ENCODE measurements at places on chromosomes 5 and 9.
A peak's percentile ranks its signal among the peaks of the same experiment; 100 is the strongest.

- no peak for DNase-seq
Measured at GRCh38 chr9:38082446-38083287, 13.6 kb upstream of the SHB start.

GRCh38 chr9:99299211-99300102 is 77.4 kb downstream of the SEC61B start:
- no peak for DNase-seq

DNA sequence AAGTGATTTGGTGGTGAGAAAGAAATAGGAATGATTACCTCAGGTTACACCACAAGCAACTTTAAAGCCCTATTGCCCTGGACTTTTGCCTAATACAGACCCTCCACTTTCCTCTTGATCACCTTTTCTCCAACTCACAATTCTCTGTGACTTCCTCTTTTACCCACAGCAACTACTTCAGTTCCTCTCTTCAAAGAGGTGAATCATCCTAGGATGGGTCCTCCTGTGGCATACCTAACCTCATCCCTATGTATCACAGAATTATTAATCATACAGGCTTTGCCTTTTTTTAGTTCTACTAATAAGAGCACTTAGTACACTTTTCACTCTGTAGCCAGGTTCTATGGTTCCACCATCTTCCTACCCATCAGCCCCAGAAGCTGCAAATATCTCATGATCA is 19.6 kb upstream of the INSL6 start:
- DNase-seq: no peak

- DNase-seq: no peak
Measured at GRCh38 chr9:113622600-113623400, 159.3 kb downstream of the RGS3 start.

DNA sequence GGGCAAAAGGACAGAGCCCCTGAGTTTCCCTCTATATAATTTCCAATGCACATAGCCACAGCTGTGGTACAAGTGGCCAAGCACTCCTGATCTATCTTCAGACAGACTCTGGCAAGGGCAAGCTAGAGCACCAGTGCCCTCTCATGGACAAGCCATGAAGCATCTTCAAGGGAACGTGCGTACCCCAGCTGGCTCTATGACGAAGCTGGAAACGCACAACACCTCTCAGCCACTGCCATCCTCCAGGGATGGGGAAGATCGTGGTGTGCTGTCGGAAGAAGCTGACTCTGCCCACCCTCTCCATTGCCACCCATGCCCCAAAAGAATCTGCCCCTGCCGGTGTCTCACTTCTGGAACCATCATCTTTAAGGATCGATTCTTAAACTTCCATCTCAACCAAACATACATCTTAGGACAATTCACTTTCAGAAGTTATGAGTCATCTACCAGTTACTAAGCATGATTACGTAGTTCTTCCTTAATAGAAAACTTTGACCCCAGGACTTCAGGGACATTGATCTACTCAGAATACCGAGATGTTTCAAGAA is 482.9 kb downstream of the AGTPBP1 start:
- peak; percentile 78 for DNase-seq

DNA sequence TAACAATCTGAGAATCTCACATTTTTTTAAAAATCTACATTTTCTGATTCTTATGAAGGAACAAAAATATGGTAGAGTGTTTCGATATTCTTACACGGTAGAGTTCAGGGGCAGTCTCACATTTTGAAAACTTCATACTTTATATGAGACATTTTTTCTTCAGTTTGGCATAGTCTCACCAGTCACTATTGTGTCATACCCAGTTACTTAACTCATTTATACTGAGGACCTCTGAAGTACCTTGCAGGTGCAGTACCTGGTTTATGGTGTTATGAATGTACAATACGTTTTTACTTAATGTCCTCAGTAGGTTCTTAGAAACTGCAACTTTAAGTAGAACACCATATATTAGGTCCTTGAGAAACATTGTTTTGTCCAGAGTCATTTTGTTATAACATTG is 196.6 kb downstream of the SGCD start:
- no peak for DNase-seq

DNA sequence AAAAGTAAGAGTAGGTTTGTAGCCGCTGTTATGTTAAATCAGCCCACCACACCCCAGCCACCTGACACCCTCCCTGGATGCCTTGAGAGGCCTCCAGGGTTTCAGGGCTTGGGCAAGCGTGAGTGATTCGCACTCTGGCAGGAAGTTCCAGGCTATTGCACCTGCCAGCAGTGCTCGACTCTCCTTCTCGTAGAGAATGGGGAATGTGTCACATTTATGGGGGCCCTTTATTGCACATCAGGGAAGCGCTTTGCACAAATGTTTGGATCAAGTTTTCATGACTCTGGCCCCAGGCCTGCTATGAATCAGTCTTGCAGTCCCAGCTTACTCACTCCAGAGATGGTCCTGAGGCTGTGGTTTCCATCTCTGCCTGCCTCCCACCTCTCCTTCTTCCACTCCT is 66.1 kb upstream of the ADRA1B start:
- DNase-seq: no peak

DNA sequence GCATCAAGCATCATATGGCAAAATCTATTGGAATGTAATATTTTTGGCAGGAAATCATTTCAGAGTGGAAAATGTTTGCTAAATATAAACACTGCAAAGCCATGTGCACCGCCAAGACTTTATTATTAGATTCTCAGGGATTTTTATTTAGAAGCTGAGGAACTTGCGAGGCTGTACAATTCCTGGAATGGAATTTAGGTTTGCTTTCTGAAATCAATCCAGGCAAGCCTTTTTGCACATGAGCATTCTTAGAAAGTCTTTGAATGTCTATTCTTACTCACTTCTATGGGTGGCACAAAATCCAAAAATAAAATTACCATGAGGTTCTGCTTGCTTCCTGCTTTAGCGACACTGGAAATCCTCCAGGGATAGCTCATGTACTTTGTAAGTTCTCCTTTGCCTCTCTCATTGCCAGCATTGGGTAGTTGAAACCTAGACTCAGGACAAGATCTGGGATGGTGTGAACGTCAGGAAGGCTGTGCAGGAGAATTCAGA is 71.5 kb upstream of the PALM2AKAP2 start:
- no peak for DNase-seq

DNA sequence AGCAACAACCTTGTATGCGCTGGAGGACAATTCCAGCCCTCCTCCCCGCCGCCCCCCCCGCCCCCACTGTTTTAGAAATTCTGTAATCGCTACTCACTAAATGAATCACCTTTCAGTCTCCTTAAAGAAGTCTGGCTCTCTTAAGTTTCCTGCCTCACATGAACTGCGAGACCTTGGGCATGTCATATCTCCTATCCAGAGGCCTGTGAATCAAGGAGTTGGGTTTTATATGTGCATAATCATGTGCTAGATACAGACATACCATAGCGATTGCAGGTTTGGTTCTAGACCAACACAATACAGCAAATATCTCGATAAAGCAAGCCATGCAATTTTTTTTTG is 337 bp upstream of the DMAC1 start:
- no peak for DNase-seq

GRCh38 chr9:37995961-37996818 is 72.8 kb downstream of the SHB start:
- DNase-seq: peak; percentile 14

DNA sequence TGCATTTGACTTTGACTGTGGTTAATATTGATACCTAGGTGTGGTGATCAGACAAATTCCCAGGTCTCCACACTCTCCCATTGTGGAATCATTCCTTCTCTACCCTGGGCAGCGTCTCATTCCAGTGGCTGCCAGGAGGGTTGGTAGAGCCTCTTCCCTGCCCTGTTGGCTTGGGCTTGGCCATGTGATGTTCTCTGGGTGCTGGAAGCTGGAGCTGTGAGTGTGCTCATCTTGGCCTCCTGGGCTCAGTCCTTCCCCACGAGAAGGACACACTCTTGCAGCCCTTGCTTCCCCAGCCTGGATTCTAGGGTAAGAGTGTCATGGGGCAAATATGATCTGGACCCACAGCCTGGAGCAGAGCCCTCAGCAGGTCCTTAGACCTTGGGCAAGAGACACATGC is 167.2 kb upstream of the IRX4 start:
- no peak for DNase-seq

- no peak for DNase-seq
Measured at GRCh38 chr5:100772006-100772405, 131.1 kb downstream of the ST8SIA4 start.

GRCh38 chr9:98432960-98433359 is 177.5 kb upstream of the TBC1D2 start:
- DNase-seq: no peak

- DNase-seq: no peak
Measured at GRCh38 chr5:78353520-78353919, 6.9 kb upstream of the SCAMP1 start.

GRCh38 chr5:114148253-114148652 is 213.6 kb upstream of the KCNN2 start:
- DNase-seq: no peak

GRCh38 chr9:7871977-7872730 is 72.6 kb upstream of the DMAC1 start:
- DNase-seq: no peak

GRCh38 chr5:16592255-16592654 is 24.5 kb downstream of the RETREG1 start:
- DNase-seq: no peak

GRCh38 chr5:38922199-38922598 is 76.4 kb downstream of the OSMR start:
- DNase-seq: peak; percentile 9

DNA sequence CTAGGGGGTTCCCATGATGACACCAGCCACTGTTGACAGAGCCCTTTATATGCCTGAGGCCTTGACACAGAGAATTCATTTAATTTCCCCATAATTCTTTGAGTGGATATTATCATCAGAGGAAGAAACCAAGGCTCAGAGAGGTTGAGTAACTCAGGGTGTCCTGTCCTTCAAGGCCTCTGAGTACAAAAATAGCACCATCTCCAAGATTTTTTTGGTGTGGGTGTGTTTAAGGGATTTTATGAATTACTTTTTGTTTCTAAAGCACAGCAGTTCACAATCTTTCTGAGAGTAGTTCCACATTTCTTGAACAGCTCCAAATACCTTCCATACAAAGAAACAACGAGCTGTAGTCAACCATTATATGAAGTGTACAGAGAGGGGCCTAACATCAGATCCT is 6.2 kb upstream of the GSN start:
- DNase-seq: no peak

GRCh38 chr5:13217636-13218035 is 726.9 kb downstream of the DNAH5 start:
- DNase-seq: no peak

- DNase-seq: no peak
Measured at GRCh38 chr5:141051521-141051866, 320 bp downstream of the PCDHB1 start.

DNA sequence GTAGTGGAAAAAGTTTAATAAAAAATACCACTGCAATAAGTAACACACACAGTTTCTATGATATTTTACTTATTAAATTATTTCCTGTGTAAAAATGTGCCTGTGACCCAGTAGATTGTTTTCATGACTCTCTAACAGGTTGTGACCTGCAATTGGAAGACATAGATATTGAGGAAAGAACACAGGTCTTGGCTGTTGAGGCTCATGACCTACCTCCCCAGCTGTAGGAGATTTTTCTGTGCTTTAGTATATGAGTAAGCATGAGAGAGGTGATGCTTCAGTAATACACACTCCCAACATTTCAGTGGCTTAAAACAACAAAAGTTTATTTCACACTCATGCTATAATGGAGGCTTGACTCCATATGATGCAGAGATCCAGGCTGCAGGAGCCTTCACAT is 47.3 kb upstream of the TNC start:
- no peak for DNase-seq

DNA sequence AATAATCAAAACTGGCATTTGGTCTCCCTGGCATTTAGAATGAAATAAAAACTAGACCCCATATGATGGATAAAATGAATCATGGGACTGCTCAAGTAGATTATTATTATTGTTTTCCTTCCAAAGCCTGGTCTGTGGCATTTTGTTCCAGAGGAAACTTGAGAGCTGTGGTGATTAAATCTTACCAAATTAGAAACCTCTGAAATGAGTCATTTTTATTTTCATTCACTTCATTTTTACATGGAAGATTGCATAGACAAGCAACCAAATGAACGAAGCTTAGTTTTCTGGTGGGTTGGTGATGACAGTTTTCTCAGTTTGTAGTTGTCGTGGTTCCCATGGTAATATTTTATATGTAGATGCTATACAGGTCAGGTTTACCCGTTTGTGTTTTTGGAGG is 23.4 kb downstream of the PAM start:
- DNase-seq: no peak

- no peak for DNase-seq
Measured at GRCh38 chr9:136339173-136339957, 12.0 kb downstream of the GPSM1 start.

- DNase-seq: no peak
Measured at GRCh38 chr9:132160802-132161742, 786 bp upstream of the NTNG2 start.

DNA sequence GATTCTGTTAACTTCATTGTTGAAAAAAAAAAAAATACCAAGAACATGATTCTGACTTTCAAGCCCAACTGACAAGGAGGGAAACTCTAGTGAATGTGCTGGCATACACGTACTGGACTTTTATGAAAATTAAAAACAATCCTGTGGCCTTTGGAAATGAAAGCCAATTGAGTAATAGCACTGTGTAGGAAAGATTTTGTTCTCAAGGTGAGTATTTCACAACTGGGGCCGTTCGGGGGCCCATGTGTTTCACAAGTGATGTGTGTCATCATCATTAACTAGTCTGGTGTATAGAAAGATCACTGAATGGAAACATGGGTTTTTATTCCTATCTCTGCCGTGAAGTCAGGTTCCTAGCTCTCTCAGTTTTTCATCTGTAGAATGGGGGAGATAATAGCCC is 605.0 kb upstream of the CLINT1 start:
- no peak for DNase-seq

All from occipital lobe (tissue), 3 donors.